ENCODE measurements at places on chromosomes 12 and 14. TPM values are rescaled to one million over a fixed set of nuclear protein-coding genes. Genes with fewer than 3 reads are reported as not detected.

KLC1 gene
- 119 TPM for total RNA-seq

VRTN gene
- total RNA-seq: not detected

DNA sequence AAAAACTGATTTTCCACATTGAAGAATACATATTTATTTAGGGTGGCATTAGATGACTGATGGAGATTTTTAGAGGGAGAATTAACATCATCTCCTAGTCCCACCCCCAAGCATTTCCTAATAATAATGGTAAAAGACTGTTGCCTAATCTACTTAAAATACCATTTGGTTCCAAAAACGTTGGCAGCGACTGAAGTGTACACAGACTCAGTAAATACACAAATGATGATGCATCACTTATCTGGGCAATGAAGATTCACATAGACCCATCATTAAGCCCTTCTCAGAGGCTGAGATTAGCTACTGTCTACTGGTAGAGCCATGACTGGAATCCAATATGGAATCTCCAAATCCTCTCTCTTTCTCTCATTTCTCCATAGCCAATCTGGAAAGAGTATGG lies 18.2 kb downstream of the RTN1 start:
- DNase-seq: no peak

DNA sequence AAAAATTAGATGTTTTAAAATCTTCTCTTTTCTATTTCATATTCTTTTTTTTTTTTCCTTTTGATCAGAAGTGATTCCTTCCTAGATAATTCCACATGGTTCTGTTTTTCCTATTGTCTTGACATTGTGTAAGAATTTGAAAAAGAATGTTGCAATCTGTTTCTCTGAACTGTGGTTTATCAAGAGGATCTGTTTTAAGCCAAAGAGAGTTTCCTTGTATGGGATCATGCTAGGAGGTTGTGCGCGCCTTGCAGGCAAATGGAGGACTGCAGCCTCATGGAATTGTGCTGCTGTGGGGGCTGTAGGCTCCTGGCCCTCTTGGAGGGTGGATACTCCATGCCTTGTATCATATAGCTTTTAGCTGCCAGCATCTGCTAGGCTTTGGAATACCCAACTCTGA lies 43.3 kb upstream of the MBIP start:
- DNase-seq: no peak

TMEM63C gene
- total RNA-seq: 0.71 TPM

RTL1 gene
- total RNA-seq: not detected

MOK gene
- 3.6 TPM for total RNA-seq

GRCh38 chr12:131102493-131102931 lies 148.8 kb downstream of the ADGRD1 start:
- DNase-seq: no peak
